ENCODE measurements at places on chromosomes 2 and 18.

- no peak for DNase-seq
Measured at GRCh38 chr2:153871231-153872221, at the start of gene GALNT13. Gene GALNT13, plus strand, starts transcription at chr2:153871922.

- DNase-seq: no peak
Measured at GRCh38 chr2:171069286-171069956, 91.3 kb downstream of the TLK1 start.

DNA sequence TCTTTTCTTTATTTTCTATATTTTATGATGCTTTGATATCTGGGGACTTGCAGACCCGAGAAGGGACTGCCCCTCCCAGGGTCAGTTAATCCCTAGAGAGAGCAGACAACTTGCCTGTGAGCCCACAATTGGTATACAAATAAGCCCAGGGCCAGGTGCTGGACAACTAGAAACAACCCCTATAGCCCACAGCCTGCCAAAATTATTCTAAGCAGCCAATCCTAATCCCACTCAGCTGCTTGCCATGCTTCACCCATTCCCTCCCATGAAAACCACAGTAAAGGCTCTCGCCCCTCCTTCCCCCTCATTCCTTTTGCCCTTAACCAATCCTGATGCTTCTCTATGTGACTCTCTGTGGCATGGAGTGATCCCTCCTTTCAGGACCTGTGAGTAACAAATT, 380.7 kb downstream of the RBM43 start:
- no peak for DNase-seq

GRCh38 chr2:152395572-152395971, 60.6 kb downstream of the FMNL2 start:
- no peak for DNase-seq

DNA sequence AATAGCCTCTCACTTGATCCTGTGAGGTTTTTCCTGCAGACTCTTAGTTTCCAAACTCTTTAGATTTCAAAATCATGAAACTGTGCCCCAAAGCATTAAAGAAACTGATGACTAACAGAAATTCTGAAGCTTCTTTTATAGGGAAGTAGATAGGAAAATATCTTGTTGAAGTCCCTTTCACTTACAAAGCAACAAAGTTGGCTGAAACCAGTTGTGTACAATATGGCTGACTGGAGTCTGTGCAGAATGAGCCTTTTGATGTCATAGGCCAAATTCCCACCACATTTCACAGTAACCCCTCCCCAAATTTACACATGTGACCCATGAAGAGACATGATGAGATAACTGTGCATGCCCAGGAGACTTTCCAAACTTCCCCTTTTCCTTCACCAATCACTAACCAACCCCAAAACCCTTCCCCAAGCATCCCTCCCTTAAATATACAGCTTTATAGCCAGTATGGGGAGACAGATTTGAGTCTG, 61.7 kb upstream of the NCK2 start:
- no peak for DNase-seq

GRCh38 chr2:130391058-130391871, 35.4 kb downstream of the PTPN18 start:
- DNase-seq: peak; percentile 71

DNA sequence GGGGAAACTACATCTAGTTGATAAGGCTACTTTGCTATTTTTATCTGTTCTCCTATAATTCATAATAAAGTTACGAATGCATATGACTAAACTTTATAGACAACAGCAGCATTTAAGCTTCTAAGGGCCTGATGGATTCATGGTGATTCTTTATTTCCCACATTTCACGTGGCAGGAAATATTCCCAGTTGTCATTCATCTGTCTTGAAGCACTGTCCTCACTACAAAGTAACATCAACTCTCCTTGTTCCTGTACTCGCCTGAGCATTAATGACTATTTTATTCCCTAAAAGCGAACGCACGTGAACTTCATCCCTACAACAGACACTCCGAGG, 2.6 kb downstream of the SATB2 start:
- DNase-seq: no peak

DNA sequence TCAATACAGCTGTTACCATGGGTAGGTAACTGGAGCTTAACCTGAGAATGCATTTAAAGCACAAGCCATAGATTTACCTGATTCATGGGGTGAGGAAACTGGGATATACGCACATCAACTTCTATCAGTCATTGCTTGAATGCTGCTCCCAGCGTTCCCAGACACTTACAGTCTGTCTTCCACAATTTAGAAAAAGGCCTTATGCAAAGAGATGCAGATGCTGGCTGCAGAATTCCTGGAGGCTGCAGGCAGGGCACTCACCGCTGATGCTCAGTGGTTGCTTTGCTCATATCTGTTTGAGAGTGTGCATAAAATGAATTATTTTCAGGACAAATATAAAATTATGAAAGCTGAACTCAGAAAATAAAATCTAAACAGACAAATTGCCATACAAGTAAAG, 950.7 kb upstream of the PIK3C3 start:
- no peak for DNase-seq
